ENCODE measurements at places on chromosomes 13 and 19.

DNA sequence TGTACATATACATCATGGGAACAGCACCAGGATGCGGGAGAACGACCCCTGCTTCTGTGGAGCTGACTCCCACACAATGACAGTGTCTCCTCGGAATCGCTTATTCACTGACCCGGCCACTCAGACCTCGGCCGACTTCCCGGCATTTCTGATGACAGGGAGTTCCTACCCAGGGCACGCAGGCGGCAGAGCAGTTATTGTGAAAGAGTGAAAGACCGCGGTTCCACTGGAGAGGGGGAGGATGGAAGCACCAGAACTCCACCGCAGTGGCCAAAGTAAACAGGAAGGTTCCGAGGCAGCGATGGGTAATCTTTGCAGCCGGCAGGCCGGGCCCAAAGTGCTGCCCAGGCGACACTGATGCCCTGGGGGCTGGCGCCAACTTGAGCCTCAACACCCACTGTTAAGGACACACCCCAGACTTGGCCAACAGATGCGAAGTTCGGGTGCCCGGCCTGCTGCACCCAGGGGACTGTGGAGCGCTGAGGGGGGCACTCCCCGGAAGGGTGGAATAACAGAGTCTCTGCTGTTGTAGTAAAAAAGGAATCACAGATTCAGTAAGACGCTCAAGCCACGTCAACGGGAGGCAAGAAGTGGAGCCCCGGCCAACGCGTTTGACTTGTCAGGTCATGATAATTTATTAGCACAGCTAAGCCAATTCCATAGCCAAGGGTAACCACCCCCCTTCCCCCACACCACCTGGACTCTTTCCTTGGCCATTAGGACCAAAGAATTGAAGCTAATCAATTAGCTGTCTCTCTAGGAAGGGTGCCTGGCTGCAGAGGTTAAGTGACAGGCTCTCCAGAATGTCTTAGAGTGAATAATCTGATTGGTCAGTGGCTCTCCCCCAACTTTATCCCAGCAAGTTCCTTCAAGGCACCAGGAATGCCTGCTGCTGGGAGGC, 5.8 kb downstream of the MLLT1 start:
- no peak for DNase-seq

DNA sequence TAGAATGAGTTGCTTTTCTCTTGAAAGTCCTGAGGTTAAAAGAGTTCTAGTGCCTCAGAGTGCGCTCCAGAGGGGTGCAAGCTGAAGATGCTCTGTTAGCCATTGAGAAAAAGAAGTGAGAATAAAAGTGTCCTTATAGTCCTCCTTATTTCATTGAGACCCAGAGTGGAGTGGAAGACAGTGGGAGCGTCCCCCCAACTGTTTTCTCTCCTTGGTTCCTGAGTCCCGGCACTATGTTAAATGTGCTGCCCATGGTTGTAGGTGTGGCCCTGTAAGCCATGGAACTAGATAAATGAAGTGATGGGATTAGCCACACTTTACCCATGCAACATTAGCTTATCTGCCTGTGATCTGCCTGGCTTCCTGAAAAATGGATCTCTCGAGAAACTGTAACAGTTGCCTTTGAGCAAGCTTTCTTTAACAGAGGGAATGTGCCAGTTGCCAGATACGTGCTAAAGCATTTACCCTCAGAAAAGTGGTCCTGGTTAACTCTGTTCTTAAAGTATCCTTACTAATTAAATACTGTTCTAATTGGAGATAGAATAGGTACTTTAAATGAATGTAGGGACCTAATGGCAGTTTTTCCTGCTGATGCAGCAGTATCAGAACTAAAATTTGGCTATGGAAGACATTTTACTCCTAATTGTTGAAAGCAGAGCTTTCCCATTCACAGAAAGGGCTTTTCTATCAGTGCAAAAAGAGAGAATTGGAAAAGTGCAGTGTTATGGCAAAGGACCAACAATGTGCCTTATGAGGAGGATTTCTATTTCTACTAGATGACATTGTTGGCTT, 21.4 kb upstream of the PSG9 start:
- DNase-seq: peak; percentile 12

- DNase-seq: no peak
These were observed 166.4 kb downstream of the DCLK1 start for GRCh38 chr13:35964863-35965180.

- no peak for DNase-seq
These were observed 5.9 kb downstream of the DAND5 start for GRCh38 chr19:12975221-12975741.

Data from renal pelvis (tissue), 12 donors.